NCI-H460 (cell line): ENCODE measurements at places on chromosomes 12 and 14. TPM values are rescaled to one million over a fixed set of nuclear protein-coding genes. Genes with fewer than 3 reads are reported as not detected.

DNA sequence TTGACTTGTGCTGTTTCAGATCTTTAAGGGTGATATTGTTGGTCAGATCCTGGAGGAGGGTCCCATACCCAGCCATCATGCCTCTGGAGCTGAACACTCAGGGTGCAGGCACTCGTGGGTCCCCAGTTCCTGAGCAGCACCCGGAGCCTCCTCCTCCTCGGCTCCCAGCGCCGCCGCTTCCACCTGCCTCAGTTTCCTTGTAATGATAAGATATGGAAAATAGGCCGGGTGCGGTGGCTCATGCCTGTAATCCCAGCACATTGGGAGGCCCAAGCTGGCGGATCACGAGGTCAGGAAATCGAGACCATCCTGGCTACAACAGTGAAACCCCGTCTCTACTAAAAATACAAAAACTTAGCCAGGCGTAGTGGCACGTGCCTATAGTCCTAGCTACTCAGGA, 20.2 kb upstream of the AEBP2 start:
- no peak for DNase-seq

- DNase-seq, result peak; percentile 55
Measured at GRCh38 chr12:46432325-46432724, 59.8 kb upstream of the SLC38A2 start.

DNA sequence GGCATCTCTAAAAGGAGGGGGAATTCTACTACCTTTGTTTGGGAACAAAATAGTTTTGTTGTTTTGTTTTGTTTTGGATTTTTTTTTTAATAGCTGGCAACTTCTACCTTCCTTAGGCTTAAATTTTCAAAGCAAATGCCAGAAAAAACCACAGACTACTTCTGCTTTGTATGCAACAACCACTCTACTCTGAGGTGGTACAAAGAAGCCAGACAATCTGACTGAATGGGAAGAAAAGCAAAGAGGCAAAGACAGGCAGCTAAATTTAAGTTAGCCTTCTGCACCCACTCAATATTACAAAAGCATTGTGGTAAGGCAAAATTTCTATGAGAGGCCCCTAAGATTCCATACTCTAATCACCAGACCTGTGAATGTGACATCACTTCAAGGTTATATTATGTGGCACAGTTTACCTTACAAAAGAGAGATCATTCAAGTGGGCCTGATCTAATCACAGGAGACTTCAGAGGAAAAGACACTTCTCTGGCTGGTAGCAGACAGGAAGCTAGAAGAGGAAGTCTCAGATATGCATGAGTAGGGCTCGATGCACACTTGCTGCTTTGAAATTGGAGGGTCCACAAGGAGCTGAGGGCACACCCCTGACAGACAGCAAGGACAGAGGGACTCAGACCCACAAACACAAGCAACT, 566.6 kb downstream of the RPS29 start:
- no peak for DNase-seq

The GDF3 gene
- total RNA-seq, result not detected in 2 replicates

The RAB15 gene
- total RNA-seq, result 1.5 and 1.8 TPM in 2 replicates

The CRIP2 gene
- total RNA-seq, result 13.6 and 18.7 TPM in 2 replicates
